PC-3 (cell line): ENCODE measurements at places on chromosomes 7 and 10. TPM values are rescaled to one million over a fixed set of nuclear protein-coding genes. Genes with fewer than 3 reads are reported as not detected.

The GIMAP6 gene
- total RNA-seq, result 1.2 TPM in 1 of 2 replicates, not detected in the other

The CUBN gene
- 0.80 TPM in 1 of 2 replicates, not detected in the other for total RNA-seq

- DNase-seq, result peak; percentile 48
Observed at GRCh38 chr10:35092851-35093250, 2.7 kb upstream of the CUL2 start.

- no peak for DNase-seq
Observed at GRCh38 chr7:116598861-116599260, 73.1 kb upstream of the MET start.

DNA sequence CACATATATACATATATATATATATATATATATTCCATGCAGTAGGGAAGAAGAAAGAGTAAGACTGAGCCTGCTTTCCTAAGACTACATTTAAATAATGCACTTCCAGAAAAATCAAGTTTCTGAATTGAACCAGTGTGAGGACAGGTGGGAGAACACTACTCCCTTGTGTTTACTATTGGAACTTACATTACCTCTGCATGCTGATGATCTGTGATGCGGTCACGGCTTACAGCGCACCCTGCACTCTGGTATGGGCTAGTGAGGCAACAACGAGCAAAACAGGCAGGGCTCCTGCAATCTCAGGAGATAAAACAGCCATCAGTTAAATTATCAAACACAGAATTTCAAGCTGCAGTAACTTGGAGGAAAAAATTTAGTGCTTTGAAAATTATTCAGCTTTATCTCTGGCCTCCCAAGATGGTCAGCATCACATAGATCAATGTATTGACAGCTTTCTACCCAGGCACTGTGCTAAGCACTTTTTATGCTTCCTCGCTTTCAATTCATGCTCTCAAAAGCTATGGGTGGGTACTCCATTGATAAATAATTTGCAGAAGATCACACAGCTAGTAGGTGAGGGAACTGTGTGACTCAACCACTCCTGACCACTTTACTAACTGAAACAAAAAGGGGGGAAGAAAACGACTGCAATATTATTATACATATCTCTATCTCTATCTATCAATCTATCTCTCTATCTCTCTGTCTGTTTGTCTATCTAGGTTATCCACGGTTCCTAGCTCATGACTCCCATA is 20.5 kb upstream of the SLC16A12 start:
- peak; percentile 27 for DNase-seq

- no peak for DNase-seq
Observed at GRCh38 chr10:113359655-113360054, 193.2 kb upstream of the HABP2 start.

DNA sequence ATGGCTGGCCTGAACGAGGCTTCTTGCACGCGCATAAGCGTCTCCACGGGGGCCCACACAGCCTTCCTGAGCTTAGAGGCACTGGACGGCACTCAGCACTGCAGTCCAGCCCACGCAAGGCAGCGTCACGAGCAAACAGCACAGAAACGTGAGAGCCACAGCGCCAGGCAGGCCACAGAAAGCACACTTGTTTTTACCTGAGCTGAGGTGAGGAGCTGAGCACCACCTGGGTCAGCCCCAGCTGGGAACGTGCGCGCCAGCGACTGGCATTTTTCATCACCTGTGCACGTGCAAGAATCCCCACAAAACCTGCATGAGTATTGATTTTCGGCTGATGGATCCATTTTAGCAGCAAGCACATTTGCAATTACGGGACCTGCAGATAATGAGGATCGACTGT is 26.7 kb downstream of the IQCE start:
- DNase-seq, result no peak

GRCh38 chr10:132862485-132863420 is 76.8 kb upstream of the NKX6-2 start:
- no peak for DNase-seq

GRCh38 chr10:30598105-30598776 is 31.3 kb downstream of the LYZL2 start:
- no peak for DNase-seq

- no peak for DNase-seq
Observed at GRCh38 chr7:138753150-138753518, 44.7 kb upstream of the TMEM213 start.

- no peak for DNase-seq
Observed at GRCh38 chr7:138006106-138006505, 4.2 kb upstream of the CREB3L2 start.
